ENCODE measurements at places on chromosomes 1 and 21.
A peak's percentile ranks its signal among the peaks of the same experiment; 100 is the strongest.

DNA sequence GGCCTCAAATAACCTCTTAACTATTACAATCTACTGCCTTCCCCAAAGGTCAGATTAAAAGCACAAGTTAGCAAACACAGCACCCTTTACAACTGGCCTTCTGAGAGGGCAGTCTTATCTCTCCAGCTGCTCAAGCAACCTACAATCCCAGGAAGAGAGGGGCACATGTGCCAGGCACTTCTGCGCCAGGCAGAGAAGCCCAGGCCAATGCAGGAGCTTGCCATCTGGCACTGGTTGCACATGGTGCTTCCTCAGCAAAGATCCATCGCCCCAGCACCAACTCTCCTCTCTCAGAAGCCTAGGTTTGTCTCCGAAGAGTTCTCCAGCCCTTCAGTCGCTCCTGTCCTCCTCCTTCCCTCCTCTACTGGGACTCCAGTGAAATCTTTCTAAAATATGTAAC lies 2.5 kb downstream of the STK40 start:
- no peak for DNase-seq

GRCh38 chr21:33023574-33024200 lies 2.0 kb upstream of the OLIG2 start:
- DNase-seq: peak; percentile 15

DNA sequence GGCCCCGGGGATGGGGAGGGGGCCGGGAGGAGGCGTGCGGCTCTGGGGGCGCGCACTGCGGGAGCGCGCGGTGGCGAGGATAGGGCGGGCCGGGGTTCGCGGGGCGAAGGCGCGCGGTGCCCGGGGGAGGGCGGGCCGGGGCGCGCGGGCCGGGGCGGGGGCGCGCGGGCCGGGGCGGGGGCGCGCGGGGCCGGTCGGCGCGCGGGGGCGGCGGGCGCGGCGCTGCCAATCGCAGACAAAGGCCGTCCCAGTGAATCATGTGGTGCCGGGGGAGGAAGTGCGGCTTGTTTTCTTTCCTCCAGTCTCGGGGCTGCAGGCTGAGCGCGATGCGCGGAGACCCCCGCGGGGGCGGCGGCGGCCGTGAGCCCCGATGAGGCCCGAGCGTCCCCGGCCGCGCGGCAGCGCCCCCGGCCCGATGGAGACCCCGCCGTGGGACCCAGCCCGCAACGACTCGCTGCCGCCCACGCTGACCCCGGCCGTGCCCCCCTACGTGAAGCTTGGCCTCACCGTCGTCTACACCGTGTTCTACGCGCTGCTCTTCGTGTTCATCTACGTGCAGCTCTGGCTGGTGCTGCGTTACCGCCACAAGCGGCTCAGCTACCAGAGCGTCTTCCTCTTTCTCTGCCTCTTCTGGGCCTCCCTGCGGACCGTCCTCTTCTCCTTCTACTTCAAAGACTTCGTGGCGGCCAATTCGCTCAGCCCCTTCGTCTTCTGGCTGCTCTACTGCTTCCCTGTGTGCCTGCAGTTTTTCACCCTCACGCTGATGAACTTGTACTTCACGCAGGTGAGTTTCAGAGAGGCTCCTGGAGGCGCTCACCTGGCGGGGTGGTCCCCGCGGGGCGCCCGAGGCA lies at the start of gene GPR137B:
TSS of gene GPR137B (plus strand) at position 287 of the 851 bp plus-strand sequence. CDS start at position 371, 84 bp downstream.
- peak; percentile 78 for DNase-seq

- peak; percentile 51 for DNase-seq
Observed at GRCh38 chr1:226738421-226738994, 574 bp downstream of the ITPKB start.

DNA sequence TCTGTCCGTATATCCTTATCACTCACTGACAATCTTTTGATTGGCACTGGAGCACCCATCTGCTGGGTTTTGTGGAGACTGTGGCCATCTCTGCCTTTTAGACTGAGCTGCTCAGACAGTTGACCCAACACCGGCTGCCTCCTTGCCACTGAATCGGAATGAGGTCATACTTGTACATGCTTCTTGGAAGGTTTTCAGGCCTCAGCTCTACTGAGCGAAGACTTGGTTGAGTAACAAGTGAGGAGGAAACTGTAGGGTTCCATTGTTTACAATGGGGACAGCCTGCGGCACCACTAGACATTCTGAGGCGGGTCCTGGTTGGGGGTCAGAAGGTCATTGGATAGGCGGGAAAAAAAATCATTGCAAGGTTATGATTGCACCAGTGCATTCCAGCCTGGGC lies 320.3 kb downstream of the KIF26B start:
- no peak for DNase-seq

GRCh38 chr21:25453524-25453923 lies 153.8 kb downstream of the MRPL39 start:
- DNase-seq: no peak

DNA sequence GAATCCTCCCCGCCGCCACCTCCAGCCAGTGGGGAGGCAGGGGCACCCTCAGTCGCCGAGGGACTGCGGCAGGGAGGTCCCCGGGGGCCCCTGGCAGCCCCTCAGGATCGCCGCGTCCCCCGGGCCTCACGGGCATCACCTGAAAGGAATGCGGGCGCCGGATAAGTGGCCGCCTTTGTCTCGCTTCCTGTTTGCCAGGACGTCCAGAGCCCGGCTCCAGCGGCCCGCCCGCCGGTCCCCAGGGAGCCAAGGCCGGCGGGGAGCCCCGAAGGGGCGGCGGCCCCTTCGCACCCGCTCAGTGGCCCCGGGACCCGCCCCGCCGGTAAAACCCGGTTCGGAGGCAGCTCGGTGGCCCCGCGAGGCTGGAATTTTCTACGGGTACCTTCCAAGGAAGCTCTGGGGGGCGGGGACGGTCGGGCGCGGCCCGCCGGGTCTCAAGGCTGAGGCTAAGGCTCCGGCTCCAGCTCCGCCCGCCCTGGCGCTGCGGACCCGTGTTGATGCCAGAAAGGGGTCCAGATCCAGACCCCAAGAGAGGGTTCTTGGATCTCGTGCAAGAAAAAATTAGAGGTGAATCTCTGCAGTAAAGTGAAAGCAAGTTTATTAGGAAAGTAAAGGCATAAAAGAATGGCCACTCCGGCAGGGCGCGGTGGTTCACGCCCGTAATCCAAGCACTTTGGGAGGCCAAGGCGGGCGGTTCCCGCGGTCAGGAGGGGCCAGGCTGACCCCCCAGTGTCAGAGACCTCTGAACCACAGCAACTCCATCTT lies 12.6 kb downstream of the TINAGL1 start:
- no peak for DNase-seq

DNA sequence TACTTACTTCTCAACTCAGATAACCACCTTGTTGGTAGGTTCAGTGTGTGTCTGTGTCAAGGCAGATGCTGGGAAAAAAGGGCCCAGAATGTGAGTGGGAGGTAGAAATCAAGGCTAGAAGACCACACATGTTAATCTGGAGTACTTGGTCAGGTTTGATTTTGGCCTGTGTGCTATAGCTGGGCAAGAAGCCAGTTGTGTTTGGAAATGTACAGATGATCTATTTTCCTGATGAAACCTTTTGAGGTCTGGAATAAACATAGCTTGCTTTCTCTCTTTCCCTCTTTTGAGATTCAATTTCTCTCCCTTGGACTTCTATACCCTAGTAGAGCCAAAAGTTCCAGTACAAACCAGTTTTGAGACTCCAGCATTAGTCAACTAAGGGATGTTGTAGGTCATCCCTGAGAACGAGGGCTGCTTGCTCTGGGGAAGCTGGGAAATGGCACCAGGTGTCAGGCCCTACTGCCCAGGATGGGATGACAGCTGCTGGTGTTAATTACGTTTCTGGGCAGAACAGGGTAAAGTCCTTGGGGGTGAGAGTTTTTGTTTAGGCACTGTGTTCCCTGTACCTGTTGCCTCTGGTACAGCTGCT lies 15.8 kb downstream of the MAPKAPK2 start:
- DNase-seq: no peak

All from activated CD4-positive, alpha-beta memory T cell treated with anti-CD3 and anti-CD28 coated beads for 36 hours (primary cell).